ENCODE measurements at places on chromosomes 5 and 9.

DNA sequence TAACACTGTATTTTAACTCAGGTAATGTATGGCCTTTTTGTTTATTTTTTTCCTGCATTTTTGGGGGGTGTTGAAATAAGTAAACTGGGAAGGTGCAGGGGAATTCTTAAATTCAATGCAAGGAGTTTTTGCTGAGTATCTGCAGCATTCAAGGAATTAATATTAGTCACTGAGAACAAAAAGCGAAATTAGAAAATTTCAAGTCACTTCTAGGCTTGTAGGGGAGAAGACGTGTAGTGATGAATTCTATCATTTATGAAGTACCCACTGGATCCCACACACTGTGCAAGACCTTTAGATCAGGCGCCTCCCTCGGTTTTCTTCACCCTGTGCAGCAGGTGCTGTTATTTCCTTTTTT is 1.2 kb downstream of the EHMT1 start:
- no peak for DNase-seq

DNA sequence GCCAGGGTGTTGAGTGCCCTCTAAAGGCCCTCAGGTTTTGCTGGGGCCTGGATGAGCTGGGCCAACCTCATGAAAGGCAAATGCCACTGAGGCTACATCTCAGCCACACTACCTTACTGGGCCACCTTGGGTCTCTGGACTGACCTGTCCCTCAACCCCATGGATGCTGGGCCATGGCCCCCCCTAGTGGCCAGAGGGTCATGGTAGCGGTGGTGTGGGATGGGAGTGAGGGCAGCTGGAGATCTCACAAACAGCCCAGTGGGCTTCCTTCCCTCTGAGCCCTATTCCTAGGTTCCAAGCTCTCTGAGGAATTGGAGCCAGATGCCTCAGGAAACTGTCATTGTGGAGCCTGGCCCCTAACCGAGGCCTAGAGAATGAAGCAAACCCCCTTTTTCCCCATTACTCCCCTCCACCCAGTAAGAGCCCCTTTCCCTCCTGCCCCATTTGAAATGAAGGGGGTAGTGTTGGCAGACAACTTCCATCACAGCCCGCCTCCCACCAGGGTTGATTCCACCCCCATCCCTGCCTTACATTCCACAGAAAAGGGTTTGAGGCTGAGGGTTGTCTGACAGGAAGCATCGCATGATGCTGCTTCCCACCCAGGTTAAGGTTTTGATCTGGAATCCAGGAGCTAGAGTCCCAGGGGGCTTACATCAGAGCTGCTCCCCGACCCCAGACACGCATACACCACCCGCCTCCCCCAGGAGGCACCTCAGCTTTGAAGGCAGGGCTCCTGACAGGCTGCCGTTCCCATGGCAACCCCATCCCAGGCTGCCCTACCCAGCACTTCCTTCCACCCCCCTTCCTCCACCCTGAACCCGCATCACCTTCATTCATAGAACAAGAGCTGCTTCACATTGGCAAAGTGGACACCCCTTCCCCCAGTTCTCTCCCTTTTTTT is 63.9 kb downstream of the PCDH1 start:
- DNase-seq = peak; percentile 4

DNA sequence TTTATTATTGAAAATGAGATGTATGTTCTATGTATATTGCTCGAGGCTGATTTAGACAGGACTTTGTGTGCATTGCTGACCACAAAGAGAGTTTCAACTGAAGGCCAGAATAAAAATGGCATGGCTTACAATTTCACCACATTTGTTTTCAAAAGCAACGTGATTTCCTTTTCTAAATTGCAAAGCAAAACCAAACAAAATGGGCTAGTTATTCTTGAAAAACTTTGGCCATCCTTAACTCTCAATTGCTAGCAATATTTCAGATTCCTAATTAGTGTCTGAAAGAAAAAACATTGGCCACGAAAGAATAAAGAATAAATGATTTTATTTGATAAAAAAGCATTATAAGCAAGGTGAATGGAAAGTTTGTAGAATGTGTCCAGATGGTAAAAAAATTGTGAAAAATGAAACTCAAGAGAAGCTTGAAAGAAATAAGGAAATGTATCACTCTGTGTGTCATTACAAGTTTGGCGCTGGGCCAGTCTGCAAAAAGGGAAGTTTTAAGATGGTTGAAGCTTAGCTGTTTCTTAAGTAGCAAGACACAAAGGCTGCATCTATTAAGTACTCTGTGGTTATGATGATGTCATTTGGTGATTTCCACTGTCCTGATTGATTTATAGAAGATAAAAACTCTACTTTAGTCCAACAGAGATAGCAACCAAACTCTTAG is 89.2 kb upstream of the PRLR start:
- no peak for DNase-seq

DNA sequence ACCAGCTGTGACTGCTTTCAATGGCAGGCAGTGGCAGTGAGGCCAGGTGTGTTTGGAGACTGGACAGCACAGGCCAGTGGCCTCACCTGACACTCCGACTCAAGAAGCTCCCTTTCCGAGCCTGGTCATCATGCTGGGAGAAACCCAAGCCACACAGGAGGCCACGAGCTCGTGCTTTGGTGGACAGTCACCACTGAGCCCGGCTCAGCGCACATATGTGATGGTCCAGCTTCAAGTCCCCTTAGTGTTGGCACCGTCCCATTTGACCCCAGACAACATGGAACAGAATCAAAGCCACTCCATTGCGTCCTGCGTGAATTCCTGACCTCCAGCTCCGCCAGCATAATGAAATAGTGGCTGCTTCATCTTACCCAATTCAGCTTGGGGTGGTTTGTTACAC is 64.0 kb upstream of the PPP1R26 start:
- no peak for DNase-seq

- no peak for DNase-seq
Observed at GRCh38 chr9:108270051-108270450, 585.7 kb downstream of the ACTL7B start.
